ENCODE measurements at places on chromosomes 2 and 18. TPM values are rescaled to one million over a fixed set of nuclear protein-coding genes. Genes with fewer than 3 reads are reported as not detected.
A peak's percentile ranks its signal among the peaks of the same experiment; 100 is the strongest.

GRCh38 chr2:100968146-100969145 lies 33.6 kb upstream of the RPL31 start:
- no peaks in the 10 kb centered on the region for H3K27me3 ChIP-seq
- DNase-seq = no peak
- no peaks in the 10 kb centered on the region for H3K4me1 ChIP-seq
- no peaks in the 10 kb centered on the region for H3K36me3 ChIP-seq
- no peak overlapping the region for H3K27ac ChIP-seq

ADRA2B gene
- total RNA-seq = 6.6 TPM

GRCh38 chr2:144183727-144184126 lies 336.2 kb downstream of the ZEB2 start:
- H3K27me3 ChIP-seq = no peaks in the 10 kb centered on the region
- no peak for DNase-seq
- no peaks in the 10 kb centered on the region for H3K4me1 ChIP-seq
- no peak overlapping the region for H3K27ac ChIP-seq

- no peak for DNase-seq
Measured at GRCh38 chr2:134189009-134189720, 64.7 kb upstream of the MGAT5 start.

GRCh38 chr2:191691016-191691735 lies 13.2 kb downstream of the NABP1 start:
- no peak for DNase-seq
- H3K4me3 ChIP-seq = no peak overlapping the region
- H3K27ac ChIP-seq = no peak overlapping the region
- no peaks in the 10 kb centered on the region for H3K36me3 ChIP-seq
- H3K27me3 ChIP-seq = no peaks in the 10 kb centered on the region

DNA sequence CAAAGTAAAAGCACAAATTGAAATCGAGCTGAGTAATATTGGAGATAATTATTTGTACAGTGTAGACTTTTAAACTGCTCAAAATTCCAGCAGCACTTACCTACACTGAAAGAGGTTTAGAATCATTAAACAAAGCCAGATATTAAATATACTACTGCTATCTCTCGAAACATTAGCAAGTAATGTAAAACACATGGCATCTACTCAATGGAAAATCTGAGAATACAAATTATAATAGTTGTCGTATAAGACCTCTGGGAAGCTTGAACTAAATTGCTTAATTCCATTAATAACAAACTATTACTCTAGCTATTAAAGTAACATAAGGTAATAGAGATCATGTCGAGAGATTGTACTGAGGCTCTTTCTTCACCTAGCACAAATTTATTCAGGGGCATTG lies 108.9 kb downstream of the KLHL29 start:
- DNase-seq = no peak
- H3K4me3 ChIP-seq = no peak overlapping the region
- no peak overlapping the region for H3K27ac ChIP-seq
- no peaks in the 10 kb centered on the region for H3K36me3 ChIP-seq
- no peaks in the 10 kb centered on the region for H3K27me3 ChIP-seq

TMEM131 gene
- total RNA-seq = 22.9 TPM

DNA sequence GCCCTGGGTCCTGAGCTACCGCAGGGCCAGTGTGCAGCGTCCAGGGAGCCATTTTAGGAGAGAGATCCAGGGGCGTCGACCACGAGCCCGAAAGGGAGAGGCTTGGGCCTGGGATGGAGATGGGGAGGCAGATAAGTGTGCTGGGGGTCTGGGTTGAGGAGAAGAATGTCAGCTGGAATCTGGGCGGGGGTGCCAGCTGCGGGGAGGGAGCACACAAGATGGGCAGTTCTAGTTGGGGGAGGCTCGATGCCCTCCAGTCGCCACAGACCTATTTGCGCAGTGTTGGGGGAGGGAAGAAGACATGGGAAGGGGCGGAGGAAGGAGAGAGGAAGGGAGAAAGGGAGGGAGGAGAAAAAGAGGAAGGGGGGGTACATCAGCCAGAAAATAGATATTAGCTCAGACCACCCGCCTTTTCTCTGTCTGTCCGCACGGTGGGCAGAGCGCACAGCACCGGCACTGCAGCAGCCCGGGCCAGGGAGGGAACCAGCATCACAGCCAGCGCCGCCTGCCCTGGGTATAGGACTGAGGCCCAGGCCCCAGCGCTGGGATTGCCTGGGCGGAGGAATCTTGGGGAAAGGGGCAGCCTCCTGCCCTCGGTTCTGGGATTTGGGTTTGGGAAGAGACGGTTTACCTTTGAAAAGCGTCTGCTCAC lies 1.9 kb upstream of the HOXD11 start:
- H3K36me3 ChIP-seq = no peaks in the 10 kb centered on the region
- peaks cover 98% of the 10 kb centered on the region for H3K27me3 ChIP-seq
- DNase-seq = peak; percentile 67
- H3K4me1 ChIP-seq = peaks cover 11% of the 10 kb centered on the region

KYNU gene
- 0.13 TPM for total RNA-seq

CXCR1 gene
- total RNA-seq = not detected

- no peaks in the 10 kb centered on the region for H3K27me3 ChIP-seq
- H3K4me1 ChIP-seq = peaks cover 3% of the 10 kb centered on the region
- H3K4me3 ChIP-seq = peak overlapping the region; percentile 99
- DNase-seq = no peak
- peak overlapping the region; percentile 77 for H3K27ac ChIP-seq
Measured at GRCh38 chr2:54557601-54558187, 101.6 kb downstream of the SPTBN1 start.

CHRND gene
- not detected for total RNA-seq

DNA sequence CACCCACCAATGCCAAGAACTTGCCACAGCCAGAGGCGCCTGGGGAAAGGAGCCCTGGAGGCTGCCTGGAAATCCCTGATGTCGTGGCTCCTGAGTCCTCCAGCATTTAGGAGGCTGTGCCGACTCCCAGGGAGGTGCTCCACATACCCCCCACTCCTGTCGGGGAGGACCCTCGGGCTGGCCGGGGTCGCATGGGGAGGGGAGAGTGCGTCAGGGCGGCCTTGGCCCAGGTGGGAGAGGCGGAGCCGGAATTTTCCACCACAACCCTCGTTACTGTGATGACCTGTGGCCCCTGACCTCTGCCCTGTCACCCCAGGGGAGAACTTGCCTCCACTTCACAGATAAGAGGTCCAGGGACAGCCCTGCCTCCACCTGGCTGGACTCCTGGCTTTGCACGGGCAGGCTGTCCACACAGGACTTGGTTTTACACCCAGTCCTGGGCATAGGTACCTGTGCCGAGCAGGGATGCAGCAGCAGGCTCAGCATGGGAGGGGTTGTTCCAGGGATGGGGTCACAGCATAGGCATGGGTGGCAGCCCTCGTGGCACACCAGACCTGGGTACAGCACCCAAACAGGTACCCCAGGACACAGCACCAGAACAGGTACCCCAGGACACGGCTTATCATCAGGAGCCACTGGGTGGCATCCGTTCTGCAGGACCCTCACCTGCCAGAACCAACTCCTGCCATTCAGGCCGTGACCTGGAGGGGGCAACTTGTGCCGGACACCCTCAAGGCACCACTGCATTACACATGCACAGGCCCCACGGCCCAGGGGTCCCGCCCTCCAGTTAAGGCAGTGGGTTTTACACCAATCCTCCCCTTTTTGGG lies 12.3 kb upstream of the AGXT start:
- H3K27me3 ChIP-seq = no peaks in the 10 kb centered on the region
- H3K27ac ChIP-seq = no peak overlapping the region
- peak; percentile 79 for DNase-seq
- H3K4me1 ChIP-seq = no peaks in the 10 kb centered on the region
- no peaks in the 10 kb centered on the region for H3K36me3 ChIP-seq

IL1R2 gene
- total RNA-seq = not detected

GRCh38 chr18:24212939-24213338 lies 74.1 kb downstream of the CABYR start:
- no peak overlapping the region for H3K4me3 ChIP-seq
- no peaks in the 10 kb centered on the region for H3K36me3 ChIP-seq
- no peaks in the 10 kb centered on the region for H3K27me3 ChIP-seq
- H3K4me1 ChIP-seq = peaks cover 5% of the 10 kb centered on the region
- no peak overlapping the region for H3K27ac ChIP-seq

DNA sequence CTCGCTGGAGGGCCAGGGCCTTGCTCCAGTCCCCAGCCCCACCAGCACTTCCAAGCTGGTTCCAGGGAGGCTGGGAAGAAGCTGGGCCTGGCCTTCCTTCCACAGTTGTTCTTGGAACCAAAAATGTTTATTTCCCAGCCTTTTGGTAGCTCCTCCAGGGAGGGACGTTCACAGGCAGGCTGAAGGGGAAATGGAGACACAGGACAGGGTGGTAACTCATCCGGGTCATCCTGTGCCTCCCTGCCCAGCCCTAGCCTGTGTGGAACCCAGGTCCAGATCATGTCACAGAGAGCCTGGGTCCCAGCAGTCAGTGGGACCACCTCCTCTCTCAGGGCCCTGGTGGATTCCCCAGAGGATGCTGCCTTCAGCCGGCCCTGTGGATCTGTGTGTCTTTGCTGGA lies 12.5 kb upstream of the ARMC9 start:
- no peaks in the 10 kb centered on the region for H3K36me3 ChIP-seq
- H3K4me3 ChIP-seq = no peak overlapping the region
- DNase-seq = no peak
- H3K4me1 ChIP-seq = peaks cover 12% of the 10 kb centered on the region
- H3K27ac ChIP-seq = no peak overlapping the region

DNA sequence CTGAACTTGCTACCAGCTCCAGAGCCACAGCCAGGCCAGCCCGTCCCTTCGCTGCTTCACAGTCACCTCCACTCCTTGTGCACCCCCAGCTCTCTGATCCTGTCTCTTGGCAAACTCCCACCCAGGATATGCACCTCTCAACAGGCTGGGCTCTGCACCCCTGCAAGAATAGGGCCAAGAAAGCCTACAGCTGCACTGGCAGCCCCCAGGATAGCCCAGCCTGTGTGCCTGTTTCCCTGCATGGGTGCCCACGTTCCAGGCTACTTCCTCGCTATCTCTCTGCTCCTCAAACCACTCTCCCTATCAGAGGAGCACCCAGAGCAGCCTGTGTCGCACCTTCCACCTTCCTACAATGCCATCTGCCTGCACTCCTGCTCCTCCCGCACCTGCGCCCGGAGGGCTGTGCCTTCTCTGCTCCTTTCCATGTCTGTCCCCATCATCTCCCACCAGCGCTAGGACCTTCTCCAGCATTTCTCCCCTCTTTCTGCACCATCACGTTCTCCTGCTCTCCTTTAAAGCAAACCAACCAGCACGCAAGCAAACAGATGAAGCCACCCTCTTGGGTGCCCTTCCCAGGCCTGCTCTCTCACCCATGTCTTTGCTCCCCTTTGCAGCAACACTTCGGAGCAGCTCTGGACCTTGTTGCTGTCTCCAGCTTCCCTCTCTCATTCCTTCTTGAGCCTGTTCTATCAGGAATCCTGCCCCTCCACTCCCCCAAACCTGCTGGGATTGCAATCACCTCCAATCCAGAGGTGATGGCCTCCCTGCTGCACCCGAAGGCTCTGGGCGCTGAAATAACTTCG lies 313.2 kb upstream of the HS6ST1 start:
- DNase-seq = no peak
- H3K4me1 ChIP-seq = no peaks in the 10 kb centered on the region
- H3K27ac ChIP-seq = no peak overlapping the region
- no peak overlapping the region for H3K4me3 ChIP-seq

DNA sequence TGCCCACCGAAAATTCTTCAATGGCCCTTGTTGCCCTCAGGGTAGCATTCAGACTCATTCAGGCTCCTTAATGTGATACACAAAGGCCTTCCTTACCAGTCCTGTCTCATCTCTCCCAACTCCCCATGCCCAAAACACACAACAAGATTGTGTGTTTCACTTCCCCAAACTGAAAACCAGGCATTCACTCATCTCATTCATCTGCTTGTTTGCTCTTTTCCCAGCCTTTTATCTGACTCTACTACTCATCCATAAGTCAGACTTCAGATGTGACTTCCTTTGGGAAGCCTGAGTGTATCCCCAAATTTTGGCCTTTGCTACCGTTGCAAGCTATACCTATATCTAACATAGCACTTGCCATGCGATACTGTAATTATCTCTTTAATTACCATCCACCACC lies 9.7 kb upstream of the SLC39A10 start:
- no peaks in the 10 kb centered on the region for H3K27me3 ChIP-seq
- H3K27ac ChIP-seq = no peak overlapping the region
- no peaks in the 10 kb centered on the region for H3K36me3 ChIP-seq
- DNase-seq = no peak
- no peak overlapping the region for H3K4me3 ChIP-seq

GRCh38 chr2:217731805-217732204 lies 271.0 kb downstream of the TNS1 start:
- no peak for DNase-seq
- H3K36me3 ChIP-seq = no peaks in the 10 kb centered on the region

NT5C1B gene
- not detected for total RNA-seq

MGAT5 gene
- total RNA-seq = 49.4 TPM

HOXD11 gene
- total RNA-seq = not detected

DNA sequence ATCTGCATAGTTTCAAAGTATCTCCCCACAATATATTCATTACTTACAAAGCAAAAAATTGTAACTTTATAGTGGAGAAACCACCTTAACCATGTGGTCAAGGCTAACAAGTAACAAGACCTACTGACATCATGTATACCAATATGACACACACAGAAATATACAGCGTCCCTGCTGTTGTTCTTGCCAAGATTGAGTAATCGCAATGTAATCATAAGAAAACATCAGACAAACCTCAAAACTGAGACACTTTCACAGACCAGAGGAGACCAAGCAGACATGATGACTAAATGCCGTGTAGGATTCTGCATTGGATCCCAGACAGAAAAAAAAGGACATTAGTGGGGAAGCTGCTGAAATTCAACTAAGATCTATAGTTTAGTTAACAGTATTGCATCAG lies 123.0 kb downstream of the ACAA2 start:
- no peak overlapping the region for H3K27ac ChIP-seq
- no peaks in the 10 kb centered on the region for H3K36me3 ChIP-seq
- H3K27me3 ChIP-seq = no peaks in the 10 kb centered on the region
- DNase-seq = no peak
- H3K4me3 ChIP-seq = no peak overlapping the region
- no peaks in the 10 kb centered on the region for H3K4me1 ChIP-seq

DNA sequence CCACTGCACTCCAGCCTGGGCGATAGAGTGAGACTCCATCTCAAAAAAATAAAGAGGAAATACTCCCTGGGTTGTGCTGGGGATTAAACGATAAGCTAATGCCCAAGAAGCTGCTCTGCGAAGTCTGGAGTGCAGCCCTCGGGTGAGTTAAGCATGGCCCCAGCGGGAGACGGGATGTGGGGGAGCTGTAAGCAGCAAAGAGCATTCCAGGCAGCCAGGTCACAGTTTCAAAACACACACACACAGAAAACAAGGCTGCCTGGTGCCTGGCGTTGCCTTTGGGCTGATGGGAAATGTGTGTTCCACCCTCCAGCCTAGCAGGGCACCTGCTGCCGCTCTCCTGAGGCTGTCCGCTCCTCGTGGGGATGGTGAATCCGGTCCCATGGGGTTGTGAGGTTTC lies 24.1 kb downstream of the ODC1 start:
- no peaks in the 10 kb centered on the region for H3K4me1 ChIP-seq
- no peak overlapping the region for H3K27ac ChIP-seq

FHL2 gene
- 33.2 TPM for total RNA-seq

DNA sequence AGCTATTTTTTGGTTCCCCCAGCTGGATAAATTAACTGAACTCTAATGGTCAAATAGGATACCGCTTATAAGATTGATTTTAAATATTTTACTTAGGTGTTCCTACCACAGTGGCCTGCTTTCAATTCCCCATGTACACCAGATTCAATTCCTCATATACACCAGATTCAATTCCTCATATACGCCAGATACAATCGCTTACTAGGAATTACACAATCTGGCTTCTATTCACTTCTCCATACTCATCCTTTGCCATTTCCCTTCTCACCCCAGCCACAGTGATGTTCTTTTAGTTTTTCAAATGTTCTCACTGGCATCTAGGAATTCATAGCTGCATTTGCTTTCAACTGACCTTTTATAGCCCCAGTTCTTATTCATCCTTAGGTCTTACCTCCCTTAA lies 66.5 kb downstream of the SLC40A1 start:
- H3K27ac ChIP-seq = no peak overlapping the region
- no peaks in the 10 kb centered on the region for H3K27me3 ChIP-seq
- no peaks in the 10 kb centered on the region for H3K36me3 ChIP-seq
- no peaks in the 10 kb centered on the region for H3K4me1 ChIP-seq

SEC11C gene
- total RNA-seq = 64.7 TPM

Data from H1 (cell line).